NCI-H1694 treated with DMSO at 0.1 percent for 48 hours (cell line): ENCODE measurements at places on chromosomes 3 and 15.

GRCh38 chr3:195895861-195896360 is 12.4 kb downstream of the TNK2 start:
- DNase-seq = no peak

GRCh38 chr3:4939276-4939675 is 40.0 kb upstream of the BHLHE40 start:
- no peak for DNase-seq

- no peak for DNase-seq
Measured at GRCh38 chr15:83846847-83847246, 192.9 kb downstream of the ADAMTSL3 start.

- DNase-seq = no peak
Measured at GRCh38 chr3:119652306-119653033, 7.9 kb downstream of the POPDC2 start.

GRCh38 chr15:71691081-71691457 is 119.3 kb upstream of the NR2E3 start:
- DNase-seq = no peak

GRCh38 chr15:68768321-68768720 is 52.4 kb downstream of the ANP32A start:
- DNase-seq = no peak

- no peak for DNase-seq
Measured at GRCh38 chr3:160612386-160613075, 47.2 kb upstream of the KPNA4 start.
